Suppressor macrophage (primary cell): ENCODE measurements at places on chromosomes 6 and 20.

DNA sequence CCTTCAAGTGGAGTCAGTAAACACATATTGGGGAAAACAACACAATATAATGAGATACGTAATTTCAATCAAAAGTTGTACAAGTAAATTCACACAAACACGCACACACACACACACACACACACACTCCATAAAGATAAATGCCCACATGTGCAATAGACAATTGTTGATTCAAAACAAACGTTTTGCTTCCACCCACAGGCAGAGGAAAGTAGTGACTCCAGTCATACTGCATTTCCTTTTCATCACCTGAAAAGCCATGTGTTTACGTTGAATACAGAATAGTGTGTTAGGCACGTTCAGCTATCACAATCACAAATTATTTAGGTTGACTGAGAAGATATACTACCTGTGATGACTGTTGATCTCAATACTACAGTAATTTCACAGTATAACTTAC lies 443.8 kb upstream of the MANEA start:
- no peak for DNase-seq

- no peak for DNase-seq
Observed at GRCh38 chr6:120908767-120909166, 425.5 kb downstream of the TBC1D32 start.

- no peak for DNase-seq
Observed at GRCh38 chr6:154923199-154923869, 71.8 kb upstream of the TIAM2 start.

DNA sequence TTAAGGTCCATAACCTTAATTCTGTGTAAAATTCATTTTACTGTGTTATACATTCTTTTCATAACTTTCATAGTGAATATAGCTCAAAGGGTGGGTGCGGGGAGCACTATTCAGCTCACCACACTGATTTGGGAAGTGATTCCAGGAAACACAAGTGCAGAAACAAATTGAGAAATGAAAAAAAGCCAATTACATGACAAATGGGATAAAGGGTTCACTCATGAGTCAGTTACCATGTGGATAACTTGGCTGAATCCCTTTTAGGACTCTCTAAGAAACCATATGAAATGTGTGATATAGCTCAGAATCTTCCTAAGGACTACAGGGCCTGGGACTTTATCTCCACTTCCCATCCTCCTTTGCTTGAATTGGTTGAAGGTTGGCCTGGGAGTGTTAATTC lies 3.1 kb upstream of the BTN2A1 start:
- peak; percentile 60 for DNase-seq

GRCh38 chr6:124977067-124977908 lies 15.1 kb downstream of the RNF217 start:
- no peak for DNase-seq

DNA sequence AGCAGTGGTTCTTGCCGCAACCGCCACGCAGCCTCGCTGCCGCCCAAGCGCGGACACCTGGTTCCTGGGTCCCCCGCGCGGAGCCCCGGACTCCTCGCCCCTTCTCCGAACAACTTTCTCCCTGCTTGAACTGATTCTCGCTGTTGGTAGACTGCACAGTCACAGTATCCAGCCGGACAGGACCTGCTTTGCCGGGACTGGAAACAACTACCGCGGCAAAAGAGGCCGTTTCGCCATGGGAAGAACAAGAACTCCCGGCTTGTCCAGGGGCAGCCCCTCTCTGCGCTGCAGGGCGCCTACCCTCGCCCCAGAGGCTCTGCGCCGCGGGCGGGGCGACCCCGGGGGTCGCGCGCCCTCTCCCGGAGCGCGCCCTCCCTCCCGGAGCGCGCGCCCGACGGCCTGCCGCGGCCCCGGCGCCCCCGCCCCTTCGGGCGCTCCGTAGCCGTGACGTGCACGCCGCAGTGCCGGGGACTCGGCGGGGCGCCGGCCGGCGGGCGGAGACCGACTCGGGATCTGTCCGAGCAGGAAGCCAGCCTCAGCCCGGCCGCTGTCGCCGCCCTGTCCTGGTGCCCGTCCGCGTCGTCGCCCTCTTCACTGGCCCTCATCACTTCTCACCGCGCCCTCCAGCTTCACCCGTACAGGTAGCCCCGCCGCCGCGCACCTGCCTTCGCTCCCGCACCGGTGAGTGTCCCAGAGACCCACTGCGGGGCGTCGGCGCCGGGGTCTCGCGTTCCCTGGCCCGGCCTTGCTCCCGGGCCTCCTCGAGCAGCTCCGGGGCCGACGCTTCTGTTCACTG lies at the start of gene MYO6:
MYO6 (plus strand) TSS at position 497 of the 796 bp plus-strand sequence. CDS start 68,309 bp downstream, outside the sequence.
- DNase-seq = peak; percentile 81
